Fibroblast of lung (primary cell): ENCODE measurements at places on chromosomes 12 and 14. TPM values are rescaled to one million over a fixed set of nuclear protein-coding genes. Genes with fewer than 3 reads are reported as not detected.

The ANKRD33 gene
- under 0.01 TPM in 1 of 2 replicates, not detected in the other for total RNA-seq

The KRT71 gene
- total RNA-seq = not detected in 2 replicates

The PUS1 gene
- 7.2 and 10.1 TPM in 2 replicates for total RNA-seq

The P2RX2 gene
- total RNA-seq = not detected in 2 replicates
